CD4-positive, alpha-beta T cell treated with Interleukin-15 for 1 hour (primary cell): ENCODE measurements at places on chromosomes 11 and 22.

- DNase-seq, result no peak
Measured at GRCh38 chr11:74532501-74533246, 39.1 kb upstream of the LIPT2 start.

- DNase-seq, result no peak
Measured at GRCh38 chr11:125569915-125570621, 791 bp downstream of the EI24 start.

DNA sequence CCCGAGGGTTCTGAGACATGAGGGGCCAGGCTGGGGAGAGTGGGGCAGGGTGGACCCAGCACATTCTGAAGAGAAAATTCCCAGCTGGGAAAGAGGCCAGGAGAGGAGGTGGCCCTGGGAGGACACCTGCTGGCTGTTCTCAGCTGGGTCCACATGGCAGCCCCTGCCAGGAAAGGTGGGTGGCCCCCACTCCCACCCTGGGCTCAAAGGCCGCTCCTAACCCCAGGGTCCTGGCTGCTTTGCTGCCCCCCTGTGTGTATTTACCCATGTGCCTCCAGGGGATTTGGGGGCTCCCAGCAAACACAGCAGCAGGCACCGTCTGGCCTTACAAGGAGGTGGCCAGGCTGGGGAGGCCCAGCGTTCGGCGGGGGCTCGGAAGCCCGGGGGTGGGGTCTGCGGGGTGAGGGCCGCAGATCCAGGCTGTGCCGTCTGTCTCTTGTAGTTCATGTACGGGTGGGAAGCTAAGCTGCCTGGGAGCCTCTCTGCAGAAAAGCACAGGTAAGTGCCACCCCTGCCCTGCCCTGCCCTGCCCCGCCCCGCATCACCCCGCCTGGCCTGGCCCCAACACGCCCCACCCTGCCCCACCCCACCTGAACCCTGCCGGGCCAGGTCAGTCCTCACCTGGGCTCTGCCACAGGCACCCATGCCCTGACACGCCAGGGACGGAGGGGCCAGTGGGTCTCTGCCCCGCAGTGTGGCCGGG lies 10.6 kb downstream of the MUC5B start:
- DNase-seq, result no peak

DNA sequence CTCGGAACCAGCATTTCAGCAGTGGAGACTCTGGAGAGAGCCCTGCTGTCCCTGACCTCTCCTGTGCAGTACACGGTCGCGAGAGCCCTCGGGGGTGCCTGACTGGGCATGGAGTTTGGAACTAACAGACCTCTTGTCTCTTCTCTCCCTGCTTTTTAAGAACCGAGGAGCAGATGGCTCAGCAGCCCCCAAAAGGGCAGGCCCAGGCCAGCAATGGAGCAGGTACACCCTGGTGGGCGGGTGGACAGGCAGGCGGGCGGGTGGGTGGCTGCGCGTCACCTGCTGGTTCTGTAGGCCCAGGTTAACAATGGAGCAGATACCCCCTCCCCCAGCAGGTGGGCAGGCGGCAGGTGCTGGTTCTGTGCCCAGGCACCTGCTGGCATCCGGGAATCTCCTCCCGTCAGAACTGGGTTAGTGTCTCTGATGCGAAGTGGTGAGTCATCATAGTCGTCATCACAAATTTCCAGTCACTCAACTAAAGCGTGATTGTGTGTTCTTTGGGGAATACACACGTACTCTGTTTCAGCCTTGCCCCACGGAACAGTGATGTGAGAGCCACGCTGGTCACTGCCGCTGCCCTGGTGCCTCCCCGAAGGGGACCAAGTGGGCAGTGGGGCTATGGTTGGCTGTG lies 41.1 kb downstream of the GRAMD4 start:
- no peak for DNase-seq

DNA sequence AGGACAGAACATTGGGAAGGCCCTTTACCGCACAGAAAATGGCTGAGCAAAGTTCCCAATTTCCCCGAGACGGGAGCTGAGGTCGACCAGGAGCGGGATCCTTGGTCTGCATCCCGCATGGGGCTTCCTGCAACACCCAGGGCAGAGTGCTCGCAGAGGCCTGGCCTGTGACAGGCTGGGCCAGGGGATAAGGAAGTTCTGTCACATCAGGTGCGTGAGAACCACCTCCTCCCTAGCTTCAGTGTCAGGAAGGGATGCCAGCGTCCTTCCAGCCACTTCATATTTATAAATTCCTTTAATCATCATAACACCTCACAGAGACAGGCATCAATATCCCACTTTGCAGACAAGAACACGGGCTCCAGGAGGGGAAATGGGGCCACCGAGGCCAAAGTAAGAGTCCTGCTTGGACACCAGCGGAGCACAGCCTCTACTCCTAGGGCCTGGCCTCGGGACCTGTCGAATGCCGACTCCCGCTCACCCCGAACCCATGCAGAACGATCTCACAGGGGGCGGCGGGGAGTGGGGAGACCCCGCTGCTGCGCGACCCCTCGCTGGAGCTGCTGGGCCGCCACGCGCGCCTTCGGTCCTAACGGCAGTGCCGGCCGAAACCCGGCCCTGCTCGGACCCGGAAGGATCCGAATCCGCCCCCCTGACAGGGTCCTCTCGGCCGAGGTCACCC lies 532 bp downstream of the BET1L start:
- DNase-seq, result peak; percentile 19

DNA sequence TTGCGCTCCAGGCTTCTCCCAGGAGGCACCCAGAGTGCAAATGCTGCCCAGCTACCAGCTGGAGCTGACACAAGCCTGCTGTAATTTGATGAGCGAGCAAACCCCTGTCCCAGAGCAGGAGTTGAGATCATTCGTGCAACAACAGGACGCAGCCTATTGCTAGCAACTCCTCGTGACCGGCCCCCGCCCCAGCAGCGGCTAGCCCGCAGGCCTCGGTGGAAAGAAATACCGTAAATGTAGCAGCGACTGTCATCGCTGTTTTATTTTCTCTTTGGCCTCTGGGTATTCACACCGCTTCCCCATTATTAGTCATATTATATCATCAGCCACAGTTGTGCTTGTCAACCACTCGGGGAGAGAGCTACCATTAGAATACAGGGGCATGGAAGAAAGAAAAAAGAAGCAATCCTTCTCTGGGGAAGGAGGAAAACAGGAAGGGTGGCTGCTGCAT lies 59.2 kb upstream of the ATXN10 start:
- no peak for DNase-seq

- no peak for DNase-seq
Measured at GRCh38 chr11:1496091-1496760, 9.6 kb upstream of the MOB2 start.

GRCh38 chr22:39363751-39364515 lies 14.1 kb downstream of the SYNGR1 start:
- DNase-seq, result no peak

GRCh38 chr11:130550150-130550549 lies 101.7 kb downstream of the ADAMTS15 start:
- DNase-seq, result no peak

DNA sequence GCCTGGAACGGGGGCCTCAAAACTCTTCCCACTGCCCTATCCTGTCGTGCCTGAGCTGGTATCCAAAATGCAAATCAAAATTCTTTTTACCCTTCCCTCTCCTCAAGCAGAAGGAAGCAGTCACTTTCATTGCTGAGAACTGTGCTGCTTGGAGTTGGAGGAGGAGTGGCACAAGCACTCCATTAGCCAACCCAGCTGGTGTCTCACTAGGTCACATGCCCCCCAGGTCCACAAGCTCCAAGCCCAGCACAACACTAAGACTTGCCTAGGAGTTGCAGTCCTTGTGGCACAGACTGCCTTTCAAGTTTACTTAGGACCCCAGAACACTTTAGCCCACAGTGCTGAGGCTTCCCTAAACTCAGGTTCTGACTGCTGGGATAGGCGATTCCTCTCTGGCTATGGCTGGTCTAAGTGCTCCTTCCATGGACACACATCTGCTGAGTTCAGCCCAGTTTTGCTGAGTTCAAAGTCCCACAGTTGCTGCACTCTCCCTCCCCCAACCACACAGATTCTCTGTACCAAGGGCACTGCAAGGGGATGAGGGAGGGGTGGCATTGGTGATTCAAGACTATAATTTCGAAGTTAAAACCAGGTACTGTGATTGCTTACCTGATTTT lies 68.6 kb downstream of the CHRDL2 start:
- DNase-seq, result no peak

- DNase-seq, result no peak
Measured at GRCh38 chr11:5737091-5737490, 843 bp downstream of the OR56B1 start.

- no peak for DNase-seq
Measured at GRCh38 chr11:112321501-112322172, 61.0 kb upstream of the PLET1 start.

DNA sequence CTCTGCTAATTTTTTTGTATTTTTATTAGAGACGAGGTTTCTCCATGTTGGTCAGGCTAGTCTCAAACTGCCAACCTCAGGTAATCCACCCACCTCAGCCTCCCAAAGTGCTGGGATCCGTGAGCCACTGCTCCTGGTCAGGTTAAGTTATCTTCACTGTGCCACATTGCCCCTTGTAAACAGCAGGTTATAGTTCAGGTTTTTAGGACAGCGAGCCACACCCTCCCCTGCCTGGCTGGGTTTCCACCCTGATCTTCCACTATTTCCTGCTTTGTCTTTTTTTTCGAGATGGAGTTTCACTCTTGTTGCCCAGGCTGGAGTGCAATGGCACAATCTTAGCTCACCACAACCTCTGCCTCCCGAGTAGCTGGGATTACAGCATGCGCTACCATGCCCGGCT lies 16.1 kb downstream of the ACO2 start:
- DNase-seq, result no peak

- DNase-seq, result peak; percentile 69
Measured at GRCh38 chr11:6604081-6604626, 580 bp downstream of the ILK start.

GRCh38 chr11:66159324-66159984 lies 89.4 kb downstream of the PACS1 start:
- no peak for DNase-seq

DNA sequence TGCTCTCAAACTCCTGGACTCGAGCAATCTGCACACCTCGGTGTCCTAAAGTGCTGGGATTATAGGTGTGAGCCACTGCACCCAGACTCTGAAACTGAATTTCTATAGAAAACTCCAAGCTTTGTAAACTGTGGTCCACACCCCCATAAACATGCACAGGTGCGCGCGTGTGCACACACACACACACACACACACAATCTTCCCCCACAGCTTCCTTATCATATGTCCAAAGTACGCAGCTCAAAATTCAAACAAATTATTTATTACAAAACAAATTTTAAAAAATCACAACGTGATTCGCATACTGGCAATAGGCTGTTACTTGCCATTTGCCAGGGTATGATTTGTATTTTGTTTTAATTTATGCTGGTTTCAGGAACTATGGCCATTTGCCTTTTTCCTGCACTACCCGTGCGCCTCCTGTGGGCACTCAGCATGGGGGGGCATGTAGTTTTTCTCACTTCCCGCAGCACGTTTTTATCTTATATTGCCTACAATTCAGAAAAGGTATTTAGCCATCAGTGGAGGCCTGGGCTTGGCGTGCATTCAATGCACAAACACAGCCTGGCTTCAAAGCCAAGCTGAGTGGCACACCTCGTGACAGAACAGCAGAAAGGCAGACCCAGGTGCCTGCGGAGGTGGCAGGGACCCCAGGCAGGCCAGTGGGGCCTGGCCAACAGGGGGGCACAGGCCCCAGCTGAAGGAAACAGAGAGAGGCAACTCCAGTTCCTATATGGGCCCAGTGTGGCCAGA lies 10.8 kb upstream of the SNX32 start:
- DNase-seq, result no peak

- no peak for DNase-seq
Measured at GRCh38 chr11:125342281-125342930, 153.7 kb downstream of the FEZ1 start.

- DNase-seq, result no peak
Measured at GRCh38 chr11:105823495-105824033, 198.5 kb downstream of the MSANTD4 start.

GRCh38 chr22:27213766-27214581 lies 556.6 kb downstream of the MIAT start:
- DNase-seq, result no peak

DNA sequence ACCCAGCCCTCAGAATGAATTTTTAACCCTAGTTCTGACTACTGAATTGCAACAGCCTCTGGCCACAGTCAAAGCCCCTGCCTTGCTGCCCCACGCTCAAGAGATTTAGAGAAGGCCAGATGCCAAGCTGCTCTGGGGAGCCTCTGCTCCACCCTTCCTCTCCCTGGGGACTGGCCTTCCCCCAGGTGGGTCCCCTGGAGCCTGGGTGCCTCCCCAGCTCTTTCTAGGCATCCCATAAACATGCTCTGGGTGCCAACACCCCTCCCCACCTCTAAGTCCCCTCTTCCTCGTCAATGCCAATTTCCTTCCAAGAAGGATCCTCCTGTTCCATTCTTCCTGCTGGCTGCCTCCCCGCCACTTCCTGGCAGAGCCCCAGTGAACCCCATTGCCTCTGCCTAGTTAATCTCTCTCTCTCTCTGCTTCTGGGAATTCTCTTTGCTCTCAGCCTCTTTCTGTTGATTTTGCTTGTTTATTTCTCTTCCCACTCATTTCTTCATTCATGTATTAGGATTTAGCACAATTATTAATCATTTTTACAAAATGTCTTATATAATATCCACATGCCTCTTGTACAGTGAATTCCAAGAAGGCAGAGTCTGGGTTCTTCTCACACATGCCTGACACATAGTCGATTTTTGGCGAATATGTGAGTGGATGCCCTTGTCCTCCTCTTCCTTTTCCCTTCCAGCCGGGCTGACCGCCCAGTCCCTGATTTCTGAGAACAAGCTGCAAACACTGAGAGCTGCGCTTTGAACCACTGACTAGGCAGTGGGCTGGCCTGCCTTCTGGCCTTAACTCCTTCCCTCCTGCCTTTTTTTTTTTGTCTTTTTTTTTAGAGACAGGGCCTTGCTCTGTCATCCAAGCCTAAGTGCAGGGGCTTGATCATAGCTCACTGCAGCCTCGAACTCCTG lies 17.5 kb downstream of the UQCR10 start:
- DNase-seq, result no peak

- no peak for DNase-seq
Measured at GRCh38 chr11:18775492-18776292, 15.9 kb downstream of the PTPN5 start.

DNA sequence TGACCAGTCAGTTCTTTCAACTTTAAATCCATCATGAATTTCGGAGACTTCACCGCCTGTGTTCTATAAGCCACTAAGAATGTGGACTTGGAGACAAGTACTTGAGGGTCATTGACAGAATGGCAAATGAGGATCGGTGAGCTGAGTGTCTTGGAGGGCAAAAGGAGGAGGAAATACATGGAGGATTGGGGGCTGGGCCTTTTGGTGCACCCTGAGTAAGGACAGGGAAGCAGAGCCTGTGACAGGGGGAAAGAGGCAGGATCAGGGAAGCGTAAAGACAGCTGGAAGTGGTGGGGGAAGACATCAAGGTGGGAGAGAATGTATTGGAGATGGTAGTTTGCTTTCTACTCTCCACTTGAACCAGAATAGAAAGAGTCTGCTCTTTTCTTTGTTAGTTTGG lies 70.4 kb upstream of the MTMR2 start:
- no peak for DNase-seq
